ENCODE measurements at places on chromosomes 5 and 9. TPM values are rescaled to one million over a fixed set of nuclear protein-coding genes. Genes with fewer than 3 reads are reported as not detected.

Gene HOMER1
- 10.6 TPM for total RNA-seq

Gene DND1
- not detected for total RNA-seq

Gene WNT8A
- total RNA-seq = not detected

Gene FOXD4L6
- total RNA-seq = under 0.01 TPM

Gene PCDHGB2
- 5.6 TPM for total RNA-seq

Gene FOXI1
- total RNA-seq = not detected

Gene PTPRD
- total RNA-seq = 23.9 TPM

Gene SLC6A19
- not detected for total RNA-seq

Gene MOB3B
- under 0.01 TPM for total RNA-seq

Gene PCDH1
- 0.29 TPM for total RNA-seq

Gene MEIKIN
- total RNA-seq = not detected

Gene CKMT2
- 1.4 TPM for total RNA-seq

Gene IRGM
- total RNA-seq = not detected

Gene FAXDC2
- total RNA-seq = 19.2 TPM

Gene SPRY4
- total RNA-seq = 5.4 TPM

Gene PURA
- total RNA-seq = 30.1 TPM

Gene ISOC1
- total RNA-seq = 9.8 TPM

Gene PPIC
- total RNA-seq = 92.8 TPM

Gene ITK
- not detected for total RNA-seq

Gene PPP2R2B
- under 0.01 TPM for total RNA-seq

Gene C9orf43
- 0.36 TPM for total RNA-seq

Gene MYOZ3
- under 0.01 TPM for total RNA-seq

Gene ENHO
- under 0.01 TPM for total RNA-seq

Gene ELOVL7
- total RNA-seq = under 0.01 TPM

Gene SLC34A1
- not detected for total RNA-seq

Gene ADAMTSL1
- 70.1 TPM for total RNA-seq

Gene CYFIP2
- total RNA-seq = 4.7 TPM

Gene GPR151
- total RNA-seq = not detected

Gene CCDC183
- total RNA-seq = not detected

Gene DMRT2
- not detected for total RNA-seq

Gene RANBP3L
- 1.8 TPM for total RNA-seq

Gene PRDM9
- not detected for total RNA-seq

Gene GPX3
- 8.8 TPM for total RNA-seq

Gene PNPLA7
- total RNA-seq = 2.7 TPM

Gene LCN6
- total RNA-seq = not detected

Gene CDX1
- total RNA-seq = 0.36 TPM
